ENCODE measurements at places on chromosomes 13 and 19. TPM values are rescaled to one million over a fixed set of nuclear protein-coding genes. Genes with fewer than 3 reads are reported as not detected.

DNA sequence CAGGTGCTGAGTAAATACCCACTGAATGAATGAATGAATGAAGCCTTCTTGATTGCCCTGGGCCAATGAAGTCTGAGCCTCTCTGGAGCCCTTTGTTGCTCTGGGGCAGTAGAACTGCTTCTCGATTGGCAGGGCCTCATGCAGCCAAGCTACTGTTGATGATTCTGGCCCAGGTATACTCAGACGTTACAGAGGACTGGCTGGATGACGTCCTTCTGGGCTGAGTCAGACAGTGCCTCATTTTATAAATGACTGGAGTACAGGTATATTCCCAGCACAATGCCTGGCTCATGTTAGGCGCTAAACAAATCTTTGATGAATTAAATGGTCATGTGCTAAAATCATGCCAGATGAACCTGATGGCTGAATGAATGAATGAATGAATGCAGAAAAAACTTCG, 243.8 kb upstream of the MAB21L1 start:
- H3K27ac ChIP-seq, result no peak overlapping the region
- H3K4me1 ChIP-seq, result peaks cover 21% of the 10 kb centered on the region
- peak overlapping the region; percentile 58 for H3K4me3 ChIP-seq
- no peaks in the 10 kb centered on the region for H3K36me3 ChIP-seq

DNA sequence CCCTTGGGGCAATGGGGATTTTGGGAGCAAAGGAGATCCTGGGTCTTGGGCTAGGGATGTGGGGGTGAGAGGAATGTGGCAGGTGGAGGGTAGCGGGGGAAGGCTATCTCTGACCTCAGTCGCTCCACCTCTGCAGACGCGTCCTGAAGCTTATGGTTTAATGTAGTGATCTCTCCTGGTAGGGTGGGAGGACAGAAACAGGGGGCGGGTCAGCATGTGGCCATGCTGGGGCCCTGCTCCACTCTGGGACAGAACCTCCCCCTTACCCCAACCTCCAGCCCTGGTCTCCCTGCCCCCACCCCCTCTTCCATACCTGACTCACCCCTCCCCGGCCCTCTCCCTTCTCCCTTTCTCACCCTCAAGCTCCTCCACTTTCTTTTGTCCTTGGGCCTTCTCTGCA, 1.4 kb downstream of the BST2 start:
- H3K4me1 ChIP-seq, result no peaks in the 10 kb centered on the region
- no peak overlapping the region for H3K27ac ChIP-seq
- H3K36me3 ChIP-seq, result no peaks in the 10 kb centered on the region
- no peak for DNase-seq
- no peaks in the 10 kb centered on the region for H3K27me3 ChIP-seq
- H3K4me3 ChIP-seq, result no peak overlapping the region

Gene LGALS7B
- total RNA-seq, result not detected

Gene ZNF98
- 1.1 TPM for total RNA-seq

Gene PEX11G
- 8.6 TPM for total RNA-seq

DNA sequence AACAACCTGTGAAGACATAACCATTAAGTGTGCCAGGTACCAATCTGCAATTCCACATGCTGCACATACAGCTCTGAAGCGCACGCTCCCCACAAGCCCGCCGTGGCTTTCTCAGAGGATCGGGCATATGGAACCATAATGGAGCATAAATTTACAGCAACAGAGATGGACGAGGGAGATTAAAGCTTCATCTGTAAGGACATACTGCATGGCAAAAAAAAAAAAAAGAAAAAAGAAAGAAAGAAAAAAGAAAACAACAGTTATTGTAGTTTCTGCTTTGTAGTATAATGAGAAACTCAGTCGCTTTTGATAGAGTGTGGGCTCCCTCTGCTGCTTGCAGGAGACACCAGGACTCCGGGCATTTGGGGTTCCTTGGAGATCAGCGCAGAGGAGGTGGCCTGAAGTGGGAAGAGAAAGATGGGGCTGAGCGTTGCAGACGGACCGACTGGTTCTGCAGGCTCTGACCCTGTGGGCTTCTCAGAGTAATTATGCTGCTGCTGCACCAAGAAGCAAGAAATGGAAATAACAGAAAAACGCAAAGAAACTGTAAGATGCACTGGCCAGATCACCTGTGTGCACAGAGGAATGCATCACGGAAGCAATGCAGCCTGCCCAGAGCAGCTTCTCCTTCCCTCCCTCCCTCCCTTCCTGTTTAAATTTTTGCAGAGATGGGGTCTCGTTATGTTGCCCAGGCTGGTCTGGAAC, 10.8 kb upstream of the PDCD5 start:
- H3K27ac ChIP-seq, result no peak overlapping the region
- H3K4me1 ChIP-seq, result no peaks in the 10 kb centered on the region
- H3K4me3 ChIP-seq, result peak overlapping the region; percentile 61
- DNase-seq, result peak; percentile 68
- no peaks in the 10 kb centered on the region for H3K27me3 ChIP-seq
- H3K36me3 ChIP-seq, result no peaks in the 10 kb centered on the region

- no peak overlapping the region for H3K4me3 ChIP-seq
- H3K27ac ChIP-seq, result no peak overlapping the region
- no peaks in the 10 kb centered on the region for H3K4me1 ChIP-seq
- no peak for DNase-seq
- no peaks in the 10 kb centered on the region for H3K27me3 ChIP-seq
Measured at GRCh38 chr19:2215281-2215751, 20.8 kb downstream of the PLEKHJ1 start.

- peak; percentile 84 for DNase-seq
- peak overlapping the region; percentile 62 for H3K4me3 ChIP-seq
- H3K27ac ChIP-seq, result peak overlapping the region; percentile 56
- H3K36me3 ChIP-seq, result no peaks in the 10 kb centered on the region
- peaks cover 23% of the 10 kb centered on the region for H3K4me1 ChIP-seq
Measured at GRCh38 chr19:17778968-17779929, 15.7 kb upstream of the B3GNT3 start.

DNA sequence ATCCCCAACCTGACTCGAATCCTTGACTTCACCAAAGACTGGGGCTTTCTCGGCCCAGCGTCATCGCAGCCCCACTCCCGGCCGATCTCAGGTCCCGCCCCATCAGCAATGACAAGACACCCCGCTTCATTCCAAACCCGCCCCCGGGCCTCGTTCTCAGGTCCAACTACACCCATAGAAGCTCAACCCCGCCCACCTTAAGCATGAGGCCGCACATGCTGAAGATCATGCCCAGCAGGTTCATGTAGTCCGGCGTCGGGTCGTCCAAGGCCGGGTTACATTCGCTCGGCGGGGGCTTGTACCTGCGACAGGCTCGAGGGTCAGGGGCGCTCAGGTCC, 2.3 kb downstream of the WDR83 start:
- H3K27ac ChIP-seq, result peak overlapping the region; percentile 71
- H3K36me3 ChIP-seq, result peaks cover 13% of the 10 kb centered on the region
- peak; percentile 50 for DNase-seq
- peak overlapping the region; percentile 88 for H3K4me3 ChIP-seq
- peaks cover 32% of the 10 kb centered on the region for H3K4me1 ChIP-seq
